ENCODE measurements at places on chromosomes 11 and 22.

DNA sequence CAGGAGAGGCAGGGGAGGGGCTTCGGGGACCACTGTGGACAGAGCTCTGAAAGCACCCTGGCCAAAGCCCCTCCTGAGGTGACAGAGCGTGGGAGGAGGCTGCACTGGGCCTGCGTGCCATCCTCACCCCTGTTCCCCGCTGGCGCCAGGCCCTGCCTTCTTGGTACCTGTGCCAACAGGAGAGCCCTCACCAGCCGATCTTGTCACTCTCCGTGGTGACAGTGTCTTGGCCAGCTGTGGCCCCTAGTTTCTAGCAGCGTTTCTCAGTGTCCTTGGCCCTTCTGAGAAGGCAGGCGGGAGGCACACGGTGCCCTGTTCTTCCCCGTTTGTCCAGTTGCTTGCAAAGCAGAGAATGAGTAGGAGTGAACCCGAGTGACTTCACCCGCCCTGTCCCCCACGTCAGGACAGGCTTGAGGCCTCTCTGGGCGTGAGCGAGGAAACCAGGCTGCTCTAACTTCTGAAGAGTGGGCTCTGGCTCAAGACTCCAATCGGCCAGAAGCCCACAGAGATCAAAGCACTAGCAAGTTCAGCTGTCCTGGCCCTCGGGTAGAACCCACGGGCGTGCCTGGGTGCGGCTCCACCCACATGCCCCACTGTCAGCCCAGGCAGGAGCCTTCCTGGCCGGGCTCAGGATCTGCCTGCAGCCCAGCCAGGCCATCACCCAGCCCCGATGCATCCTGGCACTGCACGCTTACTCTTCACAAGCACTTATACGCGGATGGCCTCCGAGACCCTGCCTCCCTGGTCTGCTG is 60.2 kb upstream of the EMID1 start:
- DNase-seq: no peak

GRCh38 chr11:60905047-60905446 is 1.3 kb downstream of the PRPF19 start:
- DNase-seq: no peak

GRCh38 chr11:721247-721740 is 15.3 kb downstream of the EPS8L2 start:
- DNase-seq: no peak

DNA sequence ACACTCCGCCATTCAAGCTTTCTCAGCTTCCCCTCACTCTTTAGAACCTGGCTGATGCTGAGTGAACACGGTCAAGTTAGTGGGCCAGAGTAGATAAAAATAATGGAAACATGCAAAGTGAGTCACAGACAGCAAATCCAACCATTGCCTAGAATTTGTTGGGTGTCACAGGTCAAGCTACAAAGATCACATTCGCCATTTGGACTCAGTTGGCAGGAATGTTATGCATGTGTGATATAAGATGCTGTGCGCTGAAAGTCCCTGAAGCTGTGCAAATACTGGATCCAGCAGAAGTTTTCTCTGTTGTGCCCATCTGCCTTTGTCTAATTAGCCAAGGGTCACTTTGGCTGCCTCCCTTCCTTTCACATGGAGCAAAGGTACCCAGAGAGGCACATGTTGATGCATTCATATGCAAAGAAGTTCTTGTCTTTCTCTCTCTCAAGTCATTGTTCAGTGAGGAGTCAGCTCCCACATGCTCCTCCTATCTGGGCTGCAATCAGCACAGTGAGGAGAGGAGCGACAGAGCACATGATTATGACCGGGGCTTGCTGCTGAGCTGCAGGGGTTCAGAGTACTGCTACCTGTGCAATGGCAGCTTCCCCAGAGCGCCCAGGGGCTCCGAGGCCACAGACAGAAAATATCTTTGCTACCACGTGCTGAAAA is 39.7 kb downstream of the FLI1 start:
- no peak for DNase-seq

- DNase-seq: no peak
Observed at GRCh38 chr11:10401256-10401655, 53.8 kb upstream of the AMPD3 start.

Measured in SK-N-DZ (cell line).